ENCODE measurements at places on chromosomes 2 and 18.

DNA sequence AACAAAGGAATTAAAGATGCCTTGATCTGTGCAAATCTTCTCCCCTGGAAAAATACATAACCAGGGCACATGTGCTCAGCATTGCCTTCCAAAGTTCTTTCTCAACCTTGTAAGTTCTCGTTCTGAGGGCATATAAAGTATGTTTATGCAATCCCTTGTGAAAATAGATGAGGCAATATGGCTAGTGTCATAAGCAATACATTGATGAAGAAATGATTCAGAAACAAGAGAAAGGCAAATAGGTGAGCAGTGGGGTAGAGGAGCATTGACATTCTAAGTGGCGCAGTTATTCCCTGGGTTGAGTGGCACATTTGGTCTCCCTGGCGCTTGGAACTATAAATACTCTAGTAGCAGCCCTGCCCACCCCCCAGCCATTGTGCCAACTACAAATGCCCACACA is 57.4 kb upstream of the PGAP1 start:
- DNase-seq, result no peak

GRCh38 chr2:120879431-120880295 is 144.0 kb downstream of the GLI2 start:
- no peak for DNase-seq

GRCh38 chr2:199458806-199459285 is 1.1 kb upstream of the SATB2 start:
- peak; percentile 68 for DNase-seq

GRCh38 chr18:11733031-11733430 is 44.0 kb downstream of the GNAL start:
- DNase-seq, result peak; percentile 92

- no peak for DNase-seq
Observed at GRCh38 chr2:1791006-1791605, 46.8 kb upstream of the PXDN start.

- DNase-seq, result no peak
Observed at GRCh38 chr18:3645384-3646156, 195.6 kb downstream of the TGIF1 start.

GRCh38 chr2:150495993-150496627 is 8.6 kb upstream of the RND3 start:
- no peak for DNase-seq

DNA sequence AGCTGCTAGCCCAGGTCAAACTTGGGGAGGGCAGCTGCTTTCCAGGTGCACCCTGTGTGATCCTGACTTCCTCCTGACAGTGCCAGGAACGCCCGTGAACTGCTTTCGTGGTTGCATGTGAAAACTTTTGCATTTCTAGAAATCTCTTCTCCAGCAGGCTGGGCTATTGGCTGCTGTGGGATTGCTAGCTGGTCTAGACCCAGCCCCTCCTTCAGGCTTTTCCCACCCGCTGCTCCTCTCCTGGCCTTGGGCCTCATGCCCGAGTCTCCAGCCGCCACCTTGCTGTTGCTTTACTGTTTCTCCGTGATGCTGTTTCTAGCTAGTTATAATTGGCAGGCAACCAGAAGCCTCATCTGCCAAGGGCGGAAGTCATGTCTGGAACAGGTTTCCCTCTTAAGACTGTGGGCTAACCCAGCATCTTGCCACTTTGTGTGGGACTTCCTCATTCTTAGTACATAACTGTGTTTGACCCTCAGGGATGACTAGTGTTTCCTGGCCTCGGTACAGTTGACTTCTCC is 27.0 kb upstream of the MGAT4A start:
- DNase-seq, result peak; percentile 69

DNA sequence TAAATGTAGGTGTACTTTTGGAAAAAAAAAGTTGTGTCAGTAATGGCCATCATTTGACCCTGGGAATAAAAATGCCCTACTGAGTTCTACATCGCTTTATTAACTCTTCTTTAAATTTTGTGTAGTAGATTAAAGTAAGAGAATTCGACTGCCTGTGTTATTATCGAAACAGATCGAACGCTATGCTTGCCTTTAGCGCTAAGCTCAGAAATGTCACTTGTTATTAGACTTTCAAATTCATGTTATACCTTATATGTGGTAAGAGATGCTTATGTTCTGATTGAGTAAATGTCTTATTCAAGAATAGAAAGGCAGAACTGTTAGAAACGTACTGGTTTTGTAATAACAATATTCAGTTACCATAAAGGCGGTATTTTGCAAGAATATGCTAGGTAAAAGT is 1.4 kb downstream of the UGP2 start:
- no peak for DNase-seq

- no peak for DNase-seq
Observed at GRCh38 chr2:88866756-88867155, 175.3 kb downstream of the RPIA start.

DNA sequence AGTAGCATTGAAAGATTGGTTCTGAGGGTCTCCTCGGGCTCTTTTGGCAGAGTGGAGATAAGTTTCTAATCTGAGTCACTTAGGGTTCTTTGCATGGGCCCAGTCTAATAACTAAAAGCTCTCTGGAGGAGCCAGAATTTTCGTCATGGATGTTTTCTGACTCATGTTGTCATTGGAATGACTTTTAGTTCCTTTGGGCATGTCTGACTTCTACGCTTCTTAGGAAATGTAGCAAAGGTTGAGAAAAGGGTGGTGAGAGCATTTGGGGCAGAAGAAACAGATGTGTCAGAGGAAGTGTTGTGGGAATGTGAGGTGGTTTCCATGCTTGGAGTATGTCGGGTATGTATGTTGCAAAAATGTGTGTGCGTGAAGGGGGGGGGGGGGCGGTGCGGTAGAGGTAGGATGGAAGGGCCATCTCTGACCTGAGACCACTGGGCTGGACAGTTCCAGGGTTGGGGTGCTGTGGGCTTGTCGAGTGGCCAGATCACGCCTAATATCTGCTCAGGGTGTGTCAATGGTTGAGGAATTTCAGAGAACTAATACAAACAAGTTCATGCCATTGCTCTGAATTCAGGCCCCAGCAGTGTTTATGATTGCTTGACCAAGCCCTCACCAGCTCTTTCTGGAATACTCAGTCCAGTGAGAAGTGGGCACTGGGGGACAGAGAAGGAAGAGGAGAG is 26.9 kb downstream of the KLHL29 start:
- no peak for DNase-seq

DNA sequence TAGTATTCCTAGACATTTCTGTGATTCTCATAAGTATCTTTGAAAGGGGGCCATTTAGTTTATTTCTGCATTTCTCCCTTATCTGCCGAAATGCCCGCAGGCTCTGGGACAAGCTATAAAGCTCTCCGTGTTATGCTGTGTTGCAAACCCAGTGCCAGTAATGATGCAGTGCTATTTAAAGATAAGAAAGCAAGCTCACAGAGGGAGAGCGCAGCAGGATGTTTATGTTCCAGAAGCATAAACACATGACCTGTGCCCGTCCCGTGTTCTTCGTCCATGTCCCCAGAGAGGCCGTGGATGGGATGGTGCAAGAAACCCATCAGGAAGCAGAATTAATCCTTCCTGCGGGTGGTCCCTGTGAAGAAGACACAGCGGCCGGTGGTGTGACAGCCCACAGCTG is 99.4 kb downstream of the NEDD4L start:
- no peak for DNase-seq

DNA sequence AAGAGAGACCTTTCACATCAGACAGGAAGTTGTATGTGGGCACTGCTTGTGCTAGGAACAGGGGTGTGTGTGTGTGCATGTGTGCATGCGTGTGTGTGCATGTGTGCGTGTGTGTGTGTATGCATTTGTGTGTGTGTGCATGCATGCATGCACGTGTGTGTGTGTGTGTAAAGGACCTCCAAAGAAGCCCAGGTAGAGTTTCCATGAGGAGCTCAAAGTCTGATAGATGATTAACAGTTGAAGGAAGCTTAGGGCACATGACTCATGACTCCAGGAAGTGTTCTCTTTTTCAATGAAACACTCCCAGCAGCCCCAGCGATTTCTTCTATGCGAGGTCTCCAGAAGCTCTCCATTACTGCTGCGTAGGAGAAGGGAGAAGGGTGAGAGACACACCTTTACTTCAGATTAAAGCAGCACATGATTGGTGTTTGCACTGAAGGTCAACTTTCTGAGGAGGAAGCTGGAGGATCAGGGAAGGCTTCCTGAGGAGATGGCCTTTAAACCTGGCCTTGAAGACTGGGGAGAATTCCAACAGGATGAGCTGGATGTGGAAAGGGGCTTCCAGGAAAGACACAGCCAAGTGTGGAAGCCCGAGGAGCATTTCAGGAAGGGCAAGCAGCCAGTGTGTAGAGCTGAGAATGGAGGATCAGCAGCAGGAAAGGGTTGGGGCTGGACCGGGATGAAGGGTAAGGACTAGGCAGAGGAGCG is 77.7 kb downstream of the SMAD4 start:
- no peak for DNase-seq

- DNase-seq, result no peak
Observed at GRCh38 chr2:171307560-171307959, 126.2 kb downstream of the METTL8 start.

DNA sequence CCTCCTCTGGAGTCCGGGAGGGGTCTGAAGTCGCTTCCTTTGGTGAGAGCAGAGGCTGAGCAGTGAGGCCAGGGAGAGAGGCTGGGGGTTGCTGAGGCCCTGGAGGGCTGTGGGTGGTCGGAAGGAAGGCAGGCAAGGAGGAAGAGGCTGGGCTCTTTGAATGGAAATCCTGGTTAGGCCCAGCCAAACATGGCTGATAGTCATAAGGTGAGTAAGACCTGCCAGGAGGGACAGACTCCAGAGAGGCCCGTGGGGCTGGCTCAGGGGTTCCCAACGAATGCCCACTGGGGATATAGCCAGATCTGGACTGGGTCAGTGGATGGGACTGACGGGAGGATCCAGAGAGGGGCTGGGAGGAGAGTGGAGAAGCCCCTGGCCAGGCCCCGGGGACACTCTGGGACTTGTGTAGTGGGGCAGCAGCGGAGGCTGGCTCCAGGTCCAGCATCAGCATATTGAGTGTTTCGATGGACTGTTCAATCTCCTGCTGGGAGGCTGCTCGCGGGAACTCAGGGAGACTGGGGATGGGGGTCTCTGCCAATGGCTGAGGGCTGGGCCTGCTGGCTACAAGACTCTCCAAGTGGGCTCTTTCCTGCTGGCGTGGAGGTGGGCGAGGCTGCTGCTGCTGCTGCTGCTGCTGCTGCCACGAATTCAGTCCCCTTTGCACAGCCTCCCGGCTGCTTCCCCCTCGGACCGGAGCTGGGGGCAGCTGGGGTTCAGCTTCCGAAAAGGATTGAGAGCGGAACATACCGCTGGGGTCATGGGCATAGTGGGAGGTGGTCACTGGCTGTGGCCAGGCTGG is 155.0 kb downstream of the TNS1 start:
- no peak for DNase-seq

GRCh38 chr2:61737841-61738240 is 116.0 kb downstream of the FAM161A start:
- DNase-seq, result no peak

DNA sequence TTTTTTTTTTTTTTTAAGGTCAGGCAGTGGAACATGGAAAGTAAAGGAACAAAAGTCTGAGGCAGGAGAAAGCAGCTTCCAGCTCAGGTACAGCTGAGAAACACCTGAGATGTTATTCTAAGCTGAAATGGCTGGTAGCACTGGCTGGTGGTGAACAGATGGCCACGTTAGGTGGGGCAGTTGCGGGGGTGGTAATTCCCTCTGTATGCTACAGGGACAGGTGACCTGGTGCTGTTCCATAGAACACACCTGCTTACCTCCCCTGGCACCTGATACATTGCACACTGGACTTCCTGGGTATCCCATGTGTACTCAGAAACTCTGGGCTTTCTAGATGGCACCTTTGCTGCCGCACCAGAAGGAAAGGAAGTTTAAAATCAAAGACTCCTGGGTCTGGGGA is 333.3 kb downstream of the SLC8A1 start:
- no peak for DNase-seq

- no peak for DNase-seq
Observed at GRCh38 chr2:239559417-239560261, 158.8 kb upstream of the HDAC4 start.

- no peak for DNase-seq
Observed at GRCh38 chr2:1032030-1032429, 81.4 kb downstream of the SNTG2 start.

- DNase-seq, result no peak
Observed at GRCh38 chr18:8868779-8869415, 163.5 kb downstream of the MTCL1 start.

- DNase-seq, result no peak
Observed at GRCh38 chr2:46936566-46936965, 21.0 kb upstream of the MCFD2 start.

- peak; percentile 66 for DNase-seq
Observed at GRCh38 chr2:8310557-8311455, 371.1 kb upstream of the ID2 start.

- DNase-seq, result no peak
Observed at GRCh38 chr2:128617661-128618060, 299.0 kb upstream of the HS6ST1 start.

GRCh38 chr2:35538796-35539195 is 816.8 kb upstream of the CRIM1 start:
- no peak for DNase-seq

- DNase-seq, result no peak
Observed at GRCh38 chr2:221204699-221205098, 367.4 kb downstream of the EPHA4 start.

DNA sequence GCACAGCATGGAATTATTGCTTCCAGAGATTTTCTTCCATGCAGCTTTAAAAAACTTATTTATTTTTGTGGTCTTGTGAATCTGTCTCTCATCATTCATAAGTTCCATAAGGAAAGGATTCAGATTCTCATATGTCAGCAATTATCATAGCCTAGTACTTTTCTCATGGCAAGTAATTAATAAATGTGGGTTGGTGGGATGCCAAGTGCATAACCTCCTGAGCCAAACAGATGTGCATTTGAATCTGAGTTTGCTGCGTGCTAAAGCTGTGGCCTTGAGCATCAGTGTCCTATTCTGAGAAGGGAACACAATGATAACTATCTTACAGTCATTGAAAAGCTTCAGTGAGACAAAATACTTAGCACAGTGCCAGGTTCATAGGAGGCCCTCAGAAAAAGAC is 331.9 kb downstream of the PDE11A start:
- no peak for DNase-seq

GRCh38 chr2:191846515-191847476 is at the start of gene CAVIN2:
TSS of gene CAVIN2 (minus strand) at chr2:191847088. CDS start at chr2:191846925, 163 bp downstream.
- no peak for DNase-seq

DNA sequence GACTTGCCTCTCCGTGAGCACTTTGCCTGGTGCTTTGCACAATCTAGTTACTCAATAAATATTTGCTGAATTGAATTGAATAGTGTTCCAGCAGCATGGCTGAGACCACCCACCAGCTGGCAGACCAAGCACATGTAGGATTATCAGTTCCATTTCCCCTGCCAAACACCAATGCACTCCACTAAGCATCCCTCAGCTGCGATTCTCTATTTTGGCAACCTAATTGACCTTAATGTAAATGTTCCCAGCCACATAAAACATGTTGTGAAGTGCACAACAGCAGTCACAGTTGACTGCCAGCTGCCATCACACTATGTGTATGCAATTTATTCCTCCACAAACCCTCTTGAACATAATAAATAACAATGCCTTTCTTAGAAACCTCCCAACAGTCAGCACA is 1879.4 kb upstream of the PIK3C3 start:
- DNase-seq, result no peak

DNA sequence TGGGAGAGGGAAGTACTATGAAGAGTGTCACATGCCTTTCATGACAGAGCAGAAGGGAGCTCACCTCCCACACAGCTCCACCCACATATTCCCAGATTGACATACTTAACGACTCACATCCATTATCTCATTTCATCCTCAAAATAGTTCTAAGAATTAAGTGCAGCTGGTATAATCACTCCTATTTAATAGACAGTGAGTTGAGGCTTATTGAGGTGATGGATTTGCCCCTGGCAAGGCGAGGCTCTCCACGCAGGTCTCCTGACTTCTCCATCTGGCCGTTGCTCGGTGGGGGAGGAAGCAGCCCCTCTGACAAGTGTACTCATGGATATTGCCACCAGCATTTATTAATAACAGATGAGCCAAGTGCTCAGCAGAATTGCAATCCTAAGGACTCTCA is 81.4 kb downstream of the TGOLN2 start:
- DNase-seq, result no peak
